Mucosa of gallbladder (tissue), 1 donor: ENCODE measurements at places on chromosomes 11 and 22. TPM values are rescaled to one million over a fixed set of nuclear protein-coding genes. Genes with fewer than 3 reads are reported as not detected.

KCNQ1OT1 gene
- total RNA-seq = 2.2 TPM

DNA sequence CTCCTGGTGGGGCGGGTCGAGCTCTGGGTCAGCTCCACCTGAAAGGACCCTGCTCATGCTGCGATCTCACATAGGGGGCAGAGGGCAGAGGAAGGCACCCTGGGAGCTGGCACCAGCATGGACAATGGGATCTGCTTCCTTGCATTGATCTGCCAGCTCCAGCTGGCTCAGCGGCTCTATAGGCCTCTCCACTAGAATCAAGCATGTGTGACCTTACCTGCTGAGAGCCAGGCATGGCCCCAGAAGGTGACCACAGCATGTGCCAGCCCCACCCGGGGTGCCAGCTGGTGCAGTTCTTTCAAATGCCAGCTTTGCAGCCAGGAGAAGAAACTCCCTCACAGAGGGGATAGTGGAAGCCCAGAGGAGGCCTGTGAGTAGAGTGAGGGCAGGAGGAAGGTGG, 22.0 kb upstream of the KLHL35 start:
- peak; percentile 50 for DNase-seq

- DNase-seq = no peak
These were observed 57.8 kb upstream of the SHANK2 start for GRCh38 chr11:71310184-71310583.

DNA sequence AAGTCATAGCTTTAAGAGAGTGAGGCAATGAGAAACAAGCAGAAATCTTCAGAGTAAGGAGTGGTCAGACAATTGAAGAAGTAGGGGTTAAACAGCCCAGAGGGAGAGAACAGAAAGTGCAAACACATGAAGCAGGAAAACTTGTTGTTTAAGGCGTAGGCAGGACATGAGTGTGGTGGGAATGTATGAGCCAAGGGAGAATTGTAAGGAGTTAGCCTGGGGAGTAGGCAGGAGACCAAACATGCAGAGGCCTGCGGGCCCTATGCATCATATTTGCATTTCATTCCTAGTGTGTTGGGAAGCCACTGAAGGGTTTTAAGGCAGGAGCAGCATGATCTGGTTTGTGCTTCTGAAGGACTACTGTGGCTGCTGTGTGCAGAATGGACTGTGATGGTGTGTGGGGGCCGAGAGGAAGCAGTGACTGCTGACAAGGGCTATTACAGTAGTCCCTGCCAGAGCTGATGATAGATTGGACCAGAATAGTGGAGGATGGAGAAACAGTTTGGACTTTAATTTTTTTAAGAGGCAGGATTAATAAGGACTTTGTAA, 179.9 kb upstream of the C11orf87 start:
- DNase-seq = no peak

DNA sequence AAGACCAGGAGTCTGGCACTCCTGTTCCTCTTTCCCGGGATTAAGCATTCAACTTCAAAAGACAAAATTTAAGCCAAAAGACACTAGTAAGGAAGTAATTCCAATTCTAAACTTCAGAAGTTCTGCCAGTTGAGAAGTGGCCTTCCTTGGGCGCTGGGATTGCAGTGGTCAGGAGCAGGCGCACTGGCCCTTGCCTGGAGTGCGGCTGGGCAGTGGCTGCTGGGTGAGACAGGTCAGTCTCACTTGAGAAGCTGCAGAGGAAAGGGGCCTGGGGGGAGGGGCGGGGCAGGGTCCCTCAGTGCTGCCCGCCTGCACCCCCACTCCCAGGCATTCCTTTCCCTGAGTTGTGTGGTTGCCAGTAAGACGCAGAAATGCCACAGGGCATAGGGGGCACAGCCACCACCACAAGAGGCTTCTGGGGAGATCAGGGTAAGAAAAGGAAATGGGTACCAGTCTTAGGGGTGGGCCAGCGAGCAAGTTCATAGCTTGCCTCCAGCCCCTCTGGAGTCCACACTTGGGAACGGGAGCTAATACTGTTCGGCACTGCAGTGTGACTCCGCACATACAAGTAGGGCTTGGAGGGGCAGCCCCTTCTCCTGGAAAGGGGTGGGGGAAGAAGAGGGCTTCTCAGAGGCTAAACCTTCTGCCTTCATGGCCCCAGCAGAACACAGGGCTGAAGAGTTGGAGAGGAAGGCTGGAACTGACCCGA, 5.5 kb downstream of the MRPL49 start:
- DNase-seq = no peak

GRCh38 chr11:131185915-131186314, 184.5 kb upstream of the NTM start:
- no peak for DNase-seq

DNA sequence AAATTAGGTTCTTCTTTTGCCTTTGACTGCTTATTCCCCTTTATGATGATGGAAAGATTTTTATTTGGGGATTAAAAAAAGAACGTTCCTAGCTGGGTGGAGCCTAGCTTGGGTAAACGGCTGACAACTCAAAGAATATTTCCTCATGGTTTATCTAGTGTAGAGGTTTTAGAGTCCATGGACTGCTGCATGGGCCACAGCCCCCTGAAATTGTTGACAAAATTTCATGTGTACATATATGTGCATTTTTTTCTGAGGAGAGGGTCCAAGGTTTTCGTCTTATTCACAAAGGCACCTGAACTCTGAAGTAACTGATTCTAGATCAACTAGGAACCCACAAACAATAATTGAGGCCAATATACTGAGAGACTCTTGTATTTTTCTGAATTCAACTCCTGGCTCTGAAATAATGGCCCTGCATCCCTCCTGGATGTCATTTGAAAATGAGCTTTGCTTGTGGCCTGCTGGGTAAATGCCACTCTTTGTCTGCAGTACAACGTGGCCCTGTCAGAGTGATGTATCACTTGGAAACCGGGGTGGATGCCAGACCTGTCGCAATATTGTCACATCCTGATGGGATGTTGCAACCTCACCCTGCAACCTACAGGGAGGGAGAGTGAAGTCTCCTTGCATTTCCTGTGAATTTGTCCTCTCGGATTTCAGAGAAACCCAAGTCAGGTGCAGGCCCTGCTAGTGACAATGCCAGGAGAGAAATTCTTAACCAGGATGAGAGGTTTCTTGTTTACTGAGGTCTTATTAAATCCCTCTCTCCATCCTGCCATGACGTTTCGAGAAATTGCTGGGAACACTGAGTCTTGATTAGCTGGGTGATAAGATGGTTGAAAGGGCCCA, 33.8 kb downstream of the EHF start:
- DNase-seq = peak; percentile 60

GRCh38 chr22:31952094-31952401, 7.7 kb downstream of the YWHAH start:
- DNase-seq = no peak

DNA sequence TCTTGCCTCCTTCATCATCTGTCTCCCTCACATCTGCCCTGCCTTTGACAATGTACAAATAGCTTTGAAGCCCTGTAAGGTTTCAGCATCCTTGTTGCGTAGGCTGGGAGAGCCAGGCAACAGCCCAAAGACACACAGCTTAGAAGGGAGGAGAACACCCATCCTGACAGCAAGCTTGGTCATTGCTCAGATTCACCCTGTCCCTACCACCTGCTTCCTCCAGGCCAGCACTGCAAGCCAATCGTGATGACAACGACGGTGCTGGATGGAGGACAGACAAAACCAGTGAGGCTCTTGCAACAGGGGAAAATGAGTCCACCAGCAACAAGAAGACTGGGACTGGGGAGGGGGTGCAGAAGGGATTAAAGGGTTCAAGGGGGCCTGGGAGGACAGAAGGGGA, 32.9 kb upstream of the CD5 start:
- no peak for DNase-seq

TMEM86A gene
- total RNA-seq = 20.1 TPM

DNA sequence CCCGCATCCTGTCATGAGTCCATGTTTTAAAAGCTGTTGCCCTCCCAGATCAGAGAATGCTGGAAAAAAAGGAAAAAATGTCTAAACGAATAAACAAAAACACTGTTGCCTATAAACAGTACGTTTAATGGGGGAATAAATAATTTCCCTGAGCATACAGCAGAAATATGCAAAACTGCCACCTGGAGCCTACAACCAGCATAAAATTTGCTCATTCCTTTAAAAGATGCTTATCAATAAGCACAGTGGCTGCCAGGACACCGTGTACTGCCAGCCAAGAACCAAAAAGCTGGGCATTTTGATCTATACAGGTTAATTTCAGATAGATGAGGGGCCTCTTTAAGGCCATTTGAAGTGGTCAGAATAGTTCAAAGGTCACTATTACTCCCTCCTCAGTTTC, 5.7 kb upstream of the CPT1A start:
- no peak for DNase-seq

DNA sequence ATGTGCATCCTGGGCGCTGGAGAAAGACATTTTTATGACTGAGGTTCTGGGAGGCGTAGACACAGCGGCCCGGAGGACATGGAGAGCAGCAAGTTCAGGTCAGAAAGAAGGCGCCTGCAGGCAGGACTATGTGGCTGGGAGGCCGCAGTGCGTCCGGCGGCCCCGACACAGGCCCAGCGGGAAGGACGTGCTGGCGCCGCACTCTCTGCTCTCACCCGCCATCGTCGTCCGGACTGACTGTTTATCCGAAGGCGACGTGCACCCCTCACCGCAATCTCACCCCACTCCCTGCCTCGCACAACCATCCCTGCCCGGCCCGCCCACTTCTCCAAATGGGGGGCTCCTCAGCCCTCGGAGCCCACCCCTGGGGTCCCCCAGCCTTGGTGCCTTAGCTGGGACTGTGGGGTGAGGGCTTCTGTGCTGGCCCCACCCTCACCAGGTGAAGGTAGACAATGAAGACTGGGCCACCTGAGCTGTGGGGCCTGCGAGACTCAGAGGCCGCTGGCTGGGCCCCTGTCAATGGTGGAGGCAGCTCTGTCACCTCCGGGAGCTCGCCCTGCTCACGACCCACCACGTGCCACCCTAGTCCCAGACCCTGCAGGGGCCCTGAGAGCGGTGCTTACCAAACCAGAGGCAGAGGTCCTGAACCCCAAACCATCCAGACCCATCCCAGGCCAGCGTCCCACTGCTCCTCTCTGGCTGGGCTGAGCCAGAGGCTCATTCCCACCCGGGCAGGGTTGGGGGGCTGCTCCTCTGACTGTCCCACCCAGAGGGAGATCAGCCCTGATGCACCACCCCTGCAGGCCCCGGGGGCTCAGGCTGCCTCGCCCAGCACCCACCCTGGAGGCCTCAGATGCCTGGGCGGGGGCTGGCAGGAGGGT, 16.2 kb upstream of the MUC5B start:
- DNase-seq = no peak

GRCh38 chr11:1653541-1654387, 24.2 kb downstream of the KRTAP5-5 start:
- no peak for DNase-seq

- peak; percentile 40 for DNase-seq
These were observed 22.3 kb downstream of the HPS4 start for GRCh38 chr22:26461188-26461810.

GRCh38 chr11:133202816-133203215, 329.5 kb downstream of the OPCML start:
- DNase-seq = no peak

MMP12 gene
- total RNA-seq = 1.7 TPM

INS gene
- total RNA-seq = 1.2 TPM

DNA sequence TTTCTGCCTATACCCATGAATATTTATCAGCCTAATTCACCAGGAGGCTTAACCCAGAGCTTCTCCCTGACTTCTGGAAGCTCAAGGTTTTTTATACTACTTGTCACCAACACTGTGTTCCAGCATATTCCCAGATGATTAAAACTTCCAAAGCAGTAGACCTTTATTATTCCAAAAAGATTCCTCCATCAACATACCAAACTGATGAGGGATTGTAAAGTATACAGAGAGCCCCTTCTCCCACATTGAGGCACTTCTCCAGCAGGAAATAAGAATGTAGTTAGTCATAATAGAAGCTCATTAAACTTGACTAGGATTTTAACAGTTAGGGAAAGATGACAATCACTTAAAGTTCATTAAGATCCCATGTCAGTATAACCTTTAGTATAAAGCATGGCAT, 51.4 kb upstream of the CEP126 start:
- DNase-seq = no peak

DNA sequence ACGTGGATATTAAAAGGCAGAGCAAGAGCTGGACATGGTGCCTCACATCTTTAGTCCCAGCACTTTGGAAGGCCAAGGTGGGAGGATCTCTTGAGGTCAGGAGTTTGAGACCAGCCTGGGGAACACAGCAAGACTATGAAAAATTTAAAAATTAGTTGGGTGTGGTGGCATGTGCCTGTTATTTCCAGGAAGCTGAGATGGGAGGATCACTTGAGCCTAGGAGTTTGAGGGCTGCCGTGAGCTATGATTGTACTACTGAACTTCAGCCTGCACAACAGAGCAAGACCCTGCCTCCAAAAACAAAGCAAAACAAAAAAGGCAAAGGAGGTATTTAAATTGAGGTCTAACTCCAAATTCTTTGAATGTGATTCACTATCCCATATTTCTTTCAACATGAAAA, 23.5 kb downstream of the RDX start:
- no peak for DNase-seq

- DNase-seq = no peak
These were observed 48.5 kb downstream of the PAK1 start for GRCh38 chr11:77425346-77425745.

KRTAP5-9 gene
- 0.23 TPM for total RNA-seq

GATD1 gene
- total RNA-seq = 85.9 TPM

GRCh38 chr11:48019217-48019584, 38.8 kb downstream of the PTPRJ start:
- DNase-seq = no peak

- no peak for DNase-seq
These were observed 3.8 kb downstream of the RPLP2 start for GRCh38 chr11:813456-814096.

DNA sequence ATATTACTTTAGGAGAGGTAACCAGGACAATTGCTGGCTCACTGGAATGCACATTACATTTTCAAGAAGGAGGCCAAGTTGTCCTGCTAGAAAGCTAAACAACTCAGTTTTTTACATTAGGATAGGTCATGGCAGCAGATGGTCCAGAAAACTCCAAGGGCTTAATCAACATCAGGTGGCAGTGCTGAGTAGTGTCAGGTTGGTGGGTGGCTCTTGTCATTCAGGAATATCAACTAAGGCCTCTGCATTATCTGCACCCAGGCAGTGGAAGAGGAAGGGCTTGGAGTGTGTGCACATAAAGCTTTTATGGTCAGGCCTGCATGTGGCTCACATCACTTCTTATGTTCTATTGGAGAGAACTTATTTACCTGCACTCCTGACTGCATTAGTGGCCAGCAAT, 32.2 kb upstream of the OR4B1 start:
- no peak for DNase-seq

GRCh38 chr22:41772645-41773044, 27.8 kb upstream of the CCDC134 start:
- no peak for DNase-seq

PNPLA3 gene
- total RNA-seq = 11.4 TPM

LDHA gene
- 298 TPM for total RNA-seq

DNA sequence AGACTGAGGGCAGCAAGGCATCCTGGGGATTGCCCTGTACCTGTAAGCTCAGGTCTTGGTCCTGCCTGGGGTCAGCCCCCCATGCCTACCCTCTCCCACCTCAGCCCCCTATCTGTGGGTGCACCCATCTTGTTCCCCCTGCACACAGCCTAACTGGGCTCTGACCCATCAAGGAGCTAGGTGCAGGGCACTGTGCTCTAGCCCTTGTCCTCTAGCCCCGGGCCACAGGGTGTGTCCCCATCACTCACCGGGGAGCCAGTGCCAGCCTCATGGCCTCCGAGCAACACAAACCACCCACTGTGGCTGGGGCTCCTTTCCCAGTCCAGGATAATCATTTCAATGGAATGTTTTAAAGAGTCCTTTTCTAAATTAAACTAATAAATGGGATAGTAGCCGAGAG, 293.9 kb upstream of the PLET1 start:
- no peak for DNase-seq
